ENCODE measurements at places on chromosomes 1 and 21.
A peak's percentile ranks its signal among the peaks of the same experiment; 100 is the strongest.

DNA sequence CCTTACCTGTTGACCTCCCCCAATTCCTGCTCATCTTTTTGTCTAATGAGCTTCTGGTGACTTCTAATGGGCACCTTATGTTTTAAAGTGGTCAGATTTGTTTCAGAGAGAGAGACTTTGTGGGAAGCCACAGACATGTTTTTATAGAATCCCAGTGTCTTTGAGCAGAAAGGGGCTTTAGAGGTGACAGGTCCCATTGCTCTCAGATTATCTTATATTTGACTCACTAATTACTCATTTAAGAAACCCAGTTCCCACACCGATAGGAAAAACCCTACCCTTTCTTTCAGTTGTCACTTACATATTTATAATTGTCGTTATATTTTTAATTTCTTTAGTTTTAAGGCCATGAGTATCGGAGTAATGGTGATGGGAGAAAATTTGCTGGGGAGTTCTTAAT lies 215.5 kb downstream of the CAMTA1 start:
- no peak for DNase-seq

DNA sequence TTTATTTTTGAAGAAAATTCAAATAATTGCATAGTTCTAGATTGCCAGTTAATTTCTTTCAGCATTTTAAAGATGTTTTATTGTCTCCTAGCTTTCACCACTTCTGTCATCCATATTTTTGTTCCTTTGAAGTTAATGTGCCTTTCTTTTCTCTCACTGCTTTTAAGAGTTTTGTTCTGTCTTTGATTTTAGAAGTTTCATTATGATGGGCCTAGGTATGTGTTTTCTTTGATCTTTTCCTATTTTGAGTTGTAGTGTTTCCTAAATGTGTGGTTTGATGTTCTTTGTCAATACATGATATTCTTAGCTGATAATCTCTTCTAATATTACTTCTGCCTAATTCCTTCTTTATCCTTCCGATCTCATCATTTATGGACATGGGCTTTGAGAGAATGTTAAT lies 378.7 kb downstream of the DISC1 start:
- DNase-seq: no peak

- DNase-seq: no peak
Measured at GRCh38 chr1:103527331-103527730, 1.8 kb downstream of the RNPC3 start.

DNA sequence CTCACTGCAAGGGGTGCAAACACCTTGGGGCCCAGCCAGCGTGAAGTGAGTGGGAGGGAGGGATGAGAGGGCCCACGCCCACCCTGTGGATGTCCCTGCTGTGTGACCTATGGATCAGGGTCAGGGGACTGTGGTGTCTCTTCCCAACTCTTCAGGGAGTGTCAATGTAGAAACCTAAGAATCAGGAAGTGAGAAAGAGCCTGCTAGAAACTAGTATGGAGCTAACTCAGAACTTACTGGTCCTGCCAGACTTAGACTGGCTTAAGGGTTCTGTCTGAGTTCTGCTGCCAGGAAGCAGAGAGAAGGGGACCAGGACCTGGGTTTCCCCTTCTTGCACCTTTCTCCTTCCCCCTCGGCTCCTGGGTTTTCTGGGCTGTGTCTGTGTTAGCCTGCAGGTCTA lies 1.8 kb upstream of the IL10 start:
- no peak for DNase-seq

GRCh38 chr1:245750261-245750660 lies 595.5 kb downstream of the KIF26B start:
- DNase-seq: no peak

DNA sequence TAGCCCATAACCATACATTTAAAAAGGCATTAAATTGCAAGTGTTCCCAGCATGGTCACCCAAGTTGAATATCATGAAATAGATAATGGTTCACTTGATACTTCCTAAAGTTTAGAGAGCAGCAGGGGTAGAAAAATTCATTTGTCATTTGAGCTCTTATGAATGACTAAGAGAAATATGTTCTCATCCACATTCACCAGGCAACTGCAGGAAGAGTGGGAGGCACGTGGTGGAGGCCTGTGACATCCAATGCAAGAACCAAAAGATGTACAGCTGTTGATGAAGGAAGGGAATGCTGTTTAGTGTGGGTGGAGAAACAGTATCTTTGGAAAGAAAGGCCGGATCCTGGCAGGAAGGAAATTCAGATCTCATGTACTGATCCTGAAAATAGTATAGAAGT lies 473.1 kb downstream of the ADGRL2 start:
- no peak for DNase-seq

DNA sequence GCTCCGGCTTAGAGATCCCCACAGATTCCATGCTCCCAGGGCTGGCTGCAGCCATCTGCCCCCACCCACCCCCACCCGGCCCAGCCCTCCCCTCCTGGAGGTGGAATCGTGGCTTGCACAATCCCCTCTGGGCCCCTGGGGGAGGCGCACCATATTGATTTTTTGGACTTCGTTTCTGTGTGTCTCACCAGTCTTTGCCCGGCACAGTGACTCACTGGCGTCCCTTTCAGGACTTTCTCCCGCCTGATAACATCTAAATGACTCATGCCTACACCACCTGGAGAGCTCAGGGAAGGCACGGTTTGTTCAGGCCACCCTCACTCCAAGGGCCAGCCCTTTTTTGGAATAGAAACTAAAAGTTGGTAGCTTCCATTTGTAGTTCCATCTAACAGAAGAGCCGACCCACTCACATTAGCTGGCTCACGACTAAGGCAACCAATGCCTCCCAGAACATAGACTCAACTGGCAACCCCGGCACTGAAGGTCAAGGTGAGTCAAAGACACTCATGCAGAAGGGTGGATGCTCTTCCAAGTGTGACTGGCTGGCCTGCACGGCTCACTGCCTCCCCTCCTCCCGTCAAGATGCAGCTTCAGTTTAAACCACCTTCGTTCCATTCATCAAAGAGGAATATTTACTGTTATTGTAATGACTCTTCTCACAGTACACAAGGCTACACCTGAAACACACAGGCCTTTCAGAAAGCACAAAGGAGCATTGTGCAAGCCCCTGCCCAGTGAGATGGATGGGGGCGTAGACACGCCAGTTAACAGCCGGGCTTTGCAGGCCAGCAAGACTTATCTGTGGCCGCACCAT lies 18.1 kb upstream of the ETS2 start:
- no peak for DNase-seq

DNA sequence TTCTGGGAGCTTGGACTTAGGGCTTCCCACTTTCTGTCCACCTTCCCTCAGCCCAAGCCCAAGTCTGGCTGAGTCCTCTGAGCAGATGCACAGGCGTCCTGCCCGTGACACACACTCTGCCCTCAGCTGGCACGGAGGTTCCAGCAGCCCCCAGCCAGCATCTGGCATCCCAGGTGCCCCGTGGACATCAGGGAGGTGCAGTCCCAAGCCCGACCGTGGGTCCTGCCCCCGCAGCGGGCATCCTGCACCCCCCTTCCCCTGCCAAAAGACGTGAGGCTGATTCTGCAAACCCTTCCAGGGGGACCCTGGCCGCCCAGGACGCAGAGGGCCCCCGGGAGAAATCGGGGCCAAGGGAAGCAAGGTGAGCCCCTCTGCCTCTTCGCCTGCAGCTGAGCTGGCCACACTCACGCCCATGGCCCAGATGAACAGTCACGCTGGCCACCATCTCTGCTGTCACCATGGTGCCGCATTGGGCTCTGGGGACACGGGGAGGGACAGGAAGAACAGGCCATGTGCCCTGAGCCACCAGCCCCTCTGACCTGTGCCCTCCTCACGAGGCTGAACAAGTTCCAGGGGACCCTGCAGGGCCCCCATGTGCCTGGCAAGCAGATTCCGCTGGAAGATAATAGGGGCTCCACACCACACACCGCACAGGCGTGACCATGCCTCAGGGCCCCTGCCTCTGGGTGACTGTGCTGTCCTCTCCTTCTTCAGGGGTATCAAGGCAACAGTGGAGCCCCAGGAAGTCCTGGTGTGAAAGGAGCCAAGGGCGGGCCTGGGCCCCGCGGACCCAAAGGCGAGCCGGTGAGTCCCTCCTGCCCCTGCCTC lies 20.6 kb downstream of the COL6A2 start:
- no peak for DNase-seq

DNA sequence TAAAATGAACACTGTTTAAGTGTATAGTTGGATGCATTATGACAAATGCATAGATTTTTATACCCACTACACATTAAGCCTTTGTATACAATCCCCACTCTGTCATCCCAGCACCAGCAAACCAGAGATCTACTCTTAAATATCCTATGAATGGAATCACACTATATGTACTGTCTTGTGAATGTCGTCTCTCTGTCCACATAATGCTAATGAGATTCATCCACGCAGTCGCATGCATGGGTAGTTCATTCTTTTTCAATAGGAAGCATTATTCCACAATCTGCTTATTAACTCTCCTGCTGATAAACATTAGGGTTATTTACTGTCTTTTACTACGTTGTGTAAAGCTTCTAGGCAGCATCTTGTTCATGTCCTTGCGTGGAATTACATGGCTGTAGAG lies 892.3 kb downstream of the LTN1 start:
- no peak for DNase-seq

- no peak for DNase-seq
Measured at GRCh38 chr1:67441739-67442281, 11.6 kb upstream of the SERBP1 start.

- no peak for DNase-seq
Measured at GRCh38 chr1:13697738-13698137, 2.2 kb upstream of the PRDM2 start.

DNA sequence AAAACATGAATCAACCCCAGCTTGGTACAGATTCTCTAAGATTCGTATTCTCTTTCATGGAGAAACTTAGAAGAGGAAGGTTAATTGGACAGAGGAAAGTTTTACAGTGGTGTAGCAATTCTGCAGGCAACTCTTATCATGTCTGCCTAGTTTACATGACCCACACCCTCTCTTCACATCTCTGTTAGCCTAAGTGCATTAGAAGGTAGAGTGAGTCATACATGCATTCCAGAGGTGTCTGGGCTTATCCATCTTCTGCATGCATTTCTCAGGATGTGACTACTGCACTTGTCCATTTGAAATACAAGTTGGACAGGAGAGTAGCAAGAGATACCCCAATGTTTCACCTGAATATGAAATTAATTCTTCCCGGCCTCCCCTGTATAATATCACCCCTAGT lies 578.4 kb upstream of the NCAM2 start:
- no peak for DNase-seq

- peak; percentile 15 for DNase-seq
Measured at GRCh38 chr21:39098696-39099200, 84.5 kb downstream of the PSMG1 start.

- no peak for DNase-seq
Measured at GRCh38 chr1:51512120-51512519, 6.9 kb downstream of the EPS15 start.

DNA sequence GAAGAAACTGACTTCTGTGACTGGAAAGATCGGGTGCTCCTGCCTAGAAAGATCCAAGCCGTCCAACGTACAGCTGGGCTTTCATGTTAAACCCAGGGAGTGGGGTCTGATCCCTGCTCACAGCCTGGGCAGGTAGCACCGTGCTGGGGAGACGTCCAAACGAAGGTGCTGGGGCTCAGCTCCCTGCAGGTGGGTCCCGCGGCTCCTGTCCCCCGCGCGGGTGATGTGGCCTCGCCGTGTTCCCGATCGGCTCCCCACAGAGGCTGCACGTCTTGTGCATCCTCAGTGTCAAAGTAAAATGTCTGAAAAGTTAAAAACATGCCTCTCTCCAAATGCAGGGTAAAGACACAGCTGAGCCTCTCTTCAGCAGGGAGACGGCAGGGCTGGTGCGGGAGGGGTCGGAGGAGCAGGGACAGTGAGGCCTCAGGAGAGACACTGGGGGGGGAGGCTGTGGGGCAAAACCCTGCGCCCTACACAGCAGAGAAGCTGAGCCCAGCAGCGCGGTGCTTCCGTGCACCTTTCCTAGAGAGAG lies 40.1 kb upstream of the COL6A2 start:
- no peak for DNase-seq

DNA sequence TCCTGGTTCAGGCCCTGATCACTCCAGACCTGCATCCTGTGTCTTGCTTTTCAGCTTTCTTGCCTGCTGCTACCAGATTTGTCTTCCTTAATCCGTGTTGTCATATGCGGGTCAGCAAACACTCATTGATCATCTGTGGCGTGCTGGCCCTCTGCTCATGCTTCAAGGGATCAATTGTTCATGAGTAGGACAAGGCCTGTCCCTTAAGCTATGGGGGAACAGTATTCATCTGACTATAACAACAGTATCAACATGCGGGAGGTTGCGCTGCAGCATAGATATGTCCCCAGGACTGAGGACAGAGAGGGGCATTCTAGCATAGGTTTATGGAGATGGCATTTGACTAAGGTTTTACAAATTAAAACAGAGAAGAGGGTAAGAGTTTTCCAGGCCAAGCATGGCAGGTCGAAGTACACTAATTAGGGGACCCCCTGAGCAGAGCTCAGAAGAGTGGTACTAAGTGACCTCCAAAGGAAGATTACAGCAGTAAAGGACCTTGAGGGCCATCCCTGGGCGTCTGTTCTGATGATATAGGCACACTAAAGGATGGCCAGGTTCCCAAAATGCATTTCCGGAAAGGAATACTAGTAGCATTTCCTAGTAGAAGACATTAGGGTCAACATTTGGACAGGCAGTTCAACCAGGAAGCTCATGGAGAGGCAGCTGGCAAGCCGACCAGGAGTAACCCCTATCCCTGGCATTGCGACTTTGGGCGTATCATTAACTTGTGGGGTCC lies 811 bp upstream of the ZNF672 start:
- no peak for DNase-seq

GRCh38 chr21:46119144-46119636 lies 21.3 kb downstream of the COL6A2 start:
- DNase-seq: no peak

DNA sequence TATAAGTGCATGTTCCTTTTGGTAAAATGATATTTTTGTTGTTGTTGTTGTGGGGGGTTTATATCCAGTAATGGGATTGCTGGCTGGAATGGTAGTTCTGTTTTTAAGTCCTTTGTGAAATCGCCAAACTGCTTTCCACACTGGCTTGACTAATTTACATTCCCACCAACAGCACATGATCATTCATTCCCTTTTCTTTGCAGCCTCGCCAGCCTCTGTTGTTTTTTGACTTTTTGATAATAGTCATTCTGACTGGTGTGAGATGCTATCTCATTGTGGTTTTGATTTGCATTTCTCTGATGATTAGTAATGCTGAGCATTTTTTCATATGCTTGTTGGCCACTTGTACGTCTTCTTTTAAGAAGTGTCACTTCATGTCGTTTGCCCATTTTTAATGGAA lies 188.5 kb upstream of the CHRM3 start:
- no peak for DNase-seq

DNA sequence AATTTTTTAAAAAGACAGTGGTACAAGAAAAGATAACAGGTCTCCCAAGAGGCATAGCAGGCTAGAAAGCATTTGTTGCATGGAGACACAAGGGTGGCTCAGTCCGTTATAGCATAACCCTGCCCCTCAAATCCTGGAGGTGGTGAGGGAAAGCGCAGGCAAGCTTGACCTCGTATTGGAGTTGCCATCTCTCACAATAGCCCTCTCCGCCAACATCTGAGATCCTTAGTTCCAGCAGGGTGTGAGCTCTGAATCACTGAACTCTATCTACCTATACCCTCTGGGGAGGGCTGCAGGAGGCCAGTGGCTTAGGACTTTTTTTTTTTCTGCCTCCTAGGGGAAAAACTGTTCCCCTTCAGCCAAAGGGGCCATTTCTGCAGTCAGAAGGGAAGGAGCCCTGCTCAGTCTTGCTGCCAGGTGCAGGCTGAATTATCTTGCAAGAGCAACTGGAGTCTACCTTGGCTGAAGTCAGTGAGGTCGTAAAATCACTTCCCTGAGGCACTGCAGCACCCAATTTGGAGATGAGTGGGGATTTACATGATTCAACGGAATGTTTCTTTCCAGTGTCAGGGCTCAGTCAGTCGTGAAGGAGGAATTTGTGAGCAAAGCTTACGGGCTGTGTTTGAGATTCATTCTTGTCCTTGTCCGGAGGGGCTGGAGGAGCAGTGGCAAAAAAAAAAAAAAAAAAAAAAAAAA lies 17.2 kb upstream of the C8A start:
- peak; percentile 8 for DNase-seq
